Left lobe of liver (tissue), 2 donors: ENCODE measurements at places on chromosomes 11 and 22. TPM values are rescaled to one million over a fixed set of nuclear protein-coding genes. Genes with fewer than 3 reads are reported as not detected.

DNA sequence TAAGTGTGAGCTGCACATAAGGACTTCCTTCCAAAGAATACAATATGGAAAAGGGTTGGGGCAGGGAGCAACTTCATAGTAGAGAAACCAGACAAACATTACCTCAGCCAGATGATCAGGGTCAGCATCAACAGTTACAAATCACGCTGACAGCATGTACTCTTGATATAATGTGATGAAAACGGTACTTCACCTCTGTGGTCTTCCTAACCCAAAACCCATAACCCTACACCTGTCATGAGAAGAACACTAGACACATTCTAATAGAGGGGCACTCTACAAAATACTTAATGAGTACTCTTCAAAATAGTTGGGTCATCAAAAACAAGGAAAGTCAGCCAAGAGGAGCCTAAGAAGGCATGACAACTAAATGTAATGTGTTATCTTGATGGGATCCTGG is 43.9 kb downstream of the RRAS2 start:
- no peak for DNase-seq

The SPDYC gene
- 1.2 TPM for total RNA-seq

The USH1C gene
- total RNA-seq = 1.2 TPM

DNA sequence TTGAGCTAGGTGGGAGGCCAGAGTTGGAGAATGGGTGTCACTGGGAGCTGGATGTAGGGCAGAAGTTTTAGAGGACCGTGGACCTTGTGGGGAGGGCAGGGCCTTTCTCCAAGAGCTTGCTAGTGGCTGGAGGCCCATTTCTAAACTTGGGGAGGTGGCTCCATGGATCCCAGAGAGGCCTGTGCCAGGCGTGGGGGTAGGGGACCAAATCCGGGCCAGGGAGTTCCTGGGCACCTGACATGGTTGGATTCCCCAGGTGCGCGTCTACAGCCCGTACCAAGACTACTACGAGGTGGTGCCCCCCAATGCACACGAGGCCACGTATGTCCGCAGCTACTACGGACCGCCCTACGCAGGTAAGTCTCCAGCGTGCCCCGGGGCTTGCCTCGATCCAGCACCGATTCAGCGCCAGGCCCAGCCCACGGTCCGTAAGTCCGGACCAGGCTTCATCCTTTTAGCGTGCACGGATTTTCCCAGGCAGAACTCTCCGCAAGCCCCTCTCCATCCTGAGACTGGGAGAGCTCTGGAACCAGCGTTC is 14.2 kb downstream of the PLEKHB1 start:
- DNase-seq = no peak

DNA sequence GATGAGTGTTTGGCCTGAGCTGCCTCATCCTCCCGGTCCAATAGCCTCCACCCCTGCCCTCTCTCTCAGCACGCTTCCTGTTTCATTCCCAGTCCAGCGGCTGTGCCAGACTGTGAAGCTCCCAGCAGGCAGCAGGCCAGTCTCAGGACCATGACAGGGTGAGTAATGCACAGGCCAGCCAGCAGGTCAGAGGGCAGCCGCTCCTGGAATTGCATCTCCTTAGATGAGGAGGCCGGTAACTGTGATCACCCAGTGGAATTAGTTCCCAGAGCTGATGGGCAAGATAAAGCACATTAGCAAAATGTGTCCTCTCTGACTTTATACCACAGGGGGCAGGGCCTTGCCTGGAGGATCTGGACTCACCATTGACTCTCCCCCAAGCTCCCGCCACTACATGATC is 251.2 kb downstream of the ETS1 start:
- peak; percentile 78 for DNase-seq

DNA sequence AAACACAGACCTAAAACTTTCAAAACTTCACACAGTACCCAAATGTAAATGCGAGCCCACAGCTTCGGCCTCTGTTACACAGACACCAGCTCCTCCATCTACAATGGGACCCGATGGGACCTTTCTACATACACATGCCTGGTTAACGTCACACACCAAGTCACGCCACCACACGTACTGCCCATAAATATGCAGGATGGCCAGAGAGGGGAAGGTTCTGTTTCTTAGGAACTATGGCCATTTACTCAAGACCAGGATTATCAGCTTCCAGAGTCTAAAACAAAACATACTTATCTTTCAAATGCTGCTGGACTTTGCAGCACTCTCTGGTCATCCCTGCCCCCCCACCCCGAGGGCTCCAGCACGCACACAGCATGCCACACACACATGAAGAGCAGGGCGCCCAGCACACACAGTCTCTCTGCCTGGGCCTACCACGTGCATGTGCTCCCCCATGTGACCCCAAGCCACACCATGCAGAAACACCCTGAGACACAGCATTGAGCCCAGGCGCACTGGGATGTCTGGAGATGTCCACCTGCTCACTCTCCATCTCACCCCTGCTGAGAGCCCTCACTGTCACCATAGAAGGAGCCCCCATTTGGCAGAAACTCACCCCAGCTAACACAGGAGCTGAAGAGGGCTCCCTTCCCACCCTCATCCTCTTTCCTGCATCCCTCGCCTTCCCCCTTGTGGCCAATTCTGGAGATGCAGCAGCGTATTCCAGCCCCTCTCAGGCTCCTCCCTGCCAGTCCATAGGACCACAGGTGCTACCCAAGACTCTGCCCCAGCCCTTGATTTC is 61.8 kb downstream of the SLC22A12 start:
- peak; percentile 71 for DNase-seq

The MMP8 gene
- total RNA-seq = 0.50 TPM

The ZC3H12C gene
- 4.7 TPM for total RNA-seq

DNA sequence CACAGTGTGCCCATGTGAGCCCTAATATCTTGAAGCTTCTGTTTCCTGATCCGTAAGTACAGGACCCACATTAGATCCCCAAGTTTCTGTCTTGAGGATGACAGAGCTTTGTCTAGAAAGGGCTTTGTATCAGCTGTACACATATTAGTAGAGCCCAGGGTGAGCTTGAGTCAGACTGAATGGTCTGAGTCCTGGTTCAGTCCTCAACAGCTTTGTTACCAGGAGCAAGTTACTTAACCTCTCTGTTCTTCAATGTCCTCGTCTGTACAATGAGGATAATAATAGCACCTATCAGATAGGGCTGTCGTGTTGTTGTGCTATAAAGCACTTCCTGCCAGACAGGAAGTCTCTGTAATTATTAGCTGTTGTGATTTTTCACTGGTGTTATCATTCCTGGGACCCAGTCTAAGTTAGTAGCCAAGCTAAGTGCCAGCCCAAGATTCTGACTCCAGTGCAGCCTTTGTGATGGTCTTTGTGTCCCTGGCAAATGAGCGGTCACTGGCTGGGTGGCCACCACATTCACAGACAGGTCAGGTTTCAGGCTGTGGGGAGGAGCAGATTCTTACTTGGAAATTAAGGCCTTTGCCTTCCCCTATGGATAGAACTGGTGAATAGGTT is 6.8 kb downstream of the TOM1 start:
- no peak for DNase-seq

- DNase-seq = peak; percentile 85
Measured at GRCh38 chr11:113698515-113698914, 7.6 kb downstream of the TMPRSS5 start.

The ABCC8 gene
- total RNA-seq = 0.83 TPM

- no peak for DNase-seq
Measured at GRCh38 chr22:49519117-49519737, 308.4 kb downstream of the BRD1 start.

GRCh38 chr22:48257685-48258055 is 1495.2 kb downstream of the TBC1D22A start:
- DNase-seq = no peak

- no peak for DNase-seq
Measured at GRCh38 chr11:16361108-16361865, 4.9 kb upstream of the SOX6 start.
